ENCODE measurements at places on chromosomes 5 and 9.

DNA sequence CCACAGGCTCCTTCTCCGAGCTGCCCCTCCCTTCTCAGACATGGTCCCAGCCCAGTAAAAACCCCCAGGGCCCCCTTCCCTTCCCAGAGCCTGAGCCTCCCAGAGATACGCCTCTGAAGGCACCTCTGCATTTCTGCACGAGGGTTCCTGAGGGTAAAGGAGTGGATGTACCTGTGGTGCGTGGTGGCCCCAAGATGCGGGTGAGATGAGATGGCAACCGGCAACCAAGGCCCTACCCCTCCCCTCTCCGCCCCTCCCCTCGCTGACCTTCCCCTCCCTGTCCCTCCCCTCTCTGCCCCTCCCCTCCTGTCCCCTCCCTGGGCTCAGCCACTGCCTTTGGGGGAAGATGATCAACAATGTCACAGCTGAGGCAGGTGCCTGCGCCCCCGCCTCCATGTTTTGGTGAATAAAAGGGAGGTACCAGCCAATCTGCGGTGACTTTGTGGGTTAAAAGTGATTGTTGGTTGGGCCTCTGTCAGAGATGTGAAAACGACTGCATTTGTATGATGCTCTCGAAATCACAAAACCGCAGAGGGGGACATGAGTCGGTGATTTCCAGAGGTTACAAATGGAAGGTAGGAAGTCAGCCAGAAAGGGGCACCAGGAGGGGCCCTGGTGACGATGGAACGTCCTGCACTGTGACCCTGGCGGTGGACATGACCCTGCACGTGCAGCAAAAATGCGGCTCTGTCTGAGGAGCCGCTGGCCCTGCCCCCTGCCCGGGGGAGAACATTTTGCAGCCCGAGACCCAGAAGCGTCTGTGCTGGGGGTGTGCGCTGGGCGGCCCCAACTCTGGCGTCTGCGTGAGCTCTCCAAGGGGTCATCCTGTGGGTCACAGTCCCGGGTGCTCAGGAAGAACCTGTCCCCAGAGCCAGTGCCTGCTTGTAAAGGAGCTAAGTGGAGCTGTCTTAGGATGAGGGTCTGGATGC is 3.7 kb downstream of the LCN9 start:
- no peak for DNase-seq

DNA sequence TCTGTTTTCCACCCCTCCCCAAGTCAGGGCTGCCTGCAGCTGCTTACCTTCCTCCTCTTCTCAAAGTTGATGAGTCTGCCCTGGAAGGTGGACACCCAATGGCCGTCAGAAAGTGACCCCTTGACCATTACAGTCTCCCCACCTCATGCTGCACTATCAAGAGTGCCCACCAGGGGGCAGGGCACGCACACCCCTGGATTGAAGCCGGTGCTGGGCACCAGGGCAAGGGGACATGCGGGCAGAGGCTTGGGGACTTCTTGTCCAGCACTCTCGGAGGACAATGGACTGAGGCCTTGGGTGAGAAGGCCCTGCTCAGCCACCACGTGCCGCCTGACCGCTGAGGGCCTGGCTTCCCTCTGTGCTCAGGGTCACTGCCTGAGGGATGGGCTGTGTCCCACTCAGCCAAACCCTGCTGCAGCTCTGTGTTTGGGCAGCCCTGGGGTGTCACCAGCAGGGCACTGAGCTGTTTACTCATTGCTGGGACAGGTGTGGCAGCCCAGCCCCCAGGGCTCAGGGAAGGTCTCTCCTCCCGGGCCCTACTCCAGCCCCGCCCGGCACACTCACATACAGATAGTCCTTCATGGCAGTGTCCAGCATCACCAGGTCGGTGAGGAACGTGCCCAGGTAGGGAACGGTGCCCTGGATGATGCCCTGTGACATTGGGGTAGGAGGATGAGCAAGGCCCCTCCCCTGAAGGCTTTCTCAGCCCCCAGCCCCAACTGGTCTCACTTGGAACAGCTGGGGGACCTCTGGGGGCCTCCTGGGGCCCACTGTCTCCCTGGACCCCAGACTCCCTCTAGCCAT is 17.7 kb downstream of the RALGDS start:
- peak; percentile 77 for DNase-seq

- DNase-seq: no peak
Measured at GRCh38 chr5:116872986-116873385, 298.4 kb upstream of the SEMA6A start.

GRCh38 chr9:98774746-98775145 is 21.6 kb downstream of the ANKS6 start:
- no peak for DNase-seq

- no peak for DNase-seq
Measured at GRCh38 chr9:22050924-22051323, 41.8 kb upstream of the CDKN2B start.

GRCh38 chr5:127898551-127899213 is 184.9 kb upstream of the SLC12A2 start:
- no peak for DNase-seq

GRCh38 chr5:158660726-158661125 is 439.0 kb downstream of the EBF1 start:
- DNase-seq: no peak

GRCh38 chr5:174231956-174232487 is 186.5 kb downstream of the NSG2 start:
- DNase-seq: no peak

DNA sequence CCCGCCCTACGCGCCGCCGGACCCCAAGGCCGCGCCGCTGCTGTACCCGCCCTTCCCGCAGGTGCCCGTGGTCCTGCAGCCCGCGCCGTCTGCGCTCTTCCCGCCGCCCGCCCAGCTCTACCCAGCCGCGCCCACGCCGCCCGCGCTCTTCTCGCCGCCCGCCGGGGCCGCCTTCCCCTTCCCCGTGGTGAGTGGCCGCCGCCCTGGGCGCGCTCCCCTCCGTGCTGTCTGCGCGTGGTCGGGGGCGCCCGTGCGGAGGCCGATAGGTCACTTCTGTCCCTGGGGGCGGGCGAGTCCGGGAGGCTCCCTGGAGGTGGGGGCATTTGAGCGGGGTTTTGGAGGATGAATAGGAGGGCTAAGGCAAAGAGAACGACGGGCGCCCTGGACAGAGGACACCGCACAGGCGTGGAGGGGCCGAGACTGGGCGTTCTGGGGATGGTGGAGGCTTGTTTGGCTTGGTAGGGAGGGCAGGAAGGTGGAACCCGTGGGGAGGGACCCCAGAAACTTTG is 9.6 kb downstream of the PRRT1B start:
- no peak for DNase-seq

- no peak for DNase-seq
Measured at GRCh38 chr5:75662061-75662460, 50.8 kb downstream of the ANKDD1B start.

- DNase-seq: no peak
Measured at GRCh38 chr9:27848315-27848714, 275.0 kb upstream of the C9orf72 start.

DNA sequence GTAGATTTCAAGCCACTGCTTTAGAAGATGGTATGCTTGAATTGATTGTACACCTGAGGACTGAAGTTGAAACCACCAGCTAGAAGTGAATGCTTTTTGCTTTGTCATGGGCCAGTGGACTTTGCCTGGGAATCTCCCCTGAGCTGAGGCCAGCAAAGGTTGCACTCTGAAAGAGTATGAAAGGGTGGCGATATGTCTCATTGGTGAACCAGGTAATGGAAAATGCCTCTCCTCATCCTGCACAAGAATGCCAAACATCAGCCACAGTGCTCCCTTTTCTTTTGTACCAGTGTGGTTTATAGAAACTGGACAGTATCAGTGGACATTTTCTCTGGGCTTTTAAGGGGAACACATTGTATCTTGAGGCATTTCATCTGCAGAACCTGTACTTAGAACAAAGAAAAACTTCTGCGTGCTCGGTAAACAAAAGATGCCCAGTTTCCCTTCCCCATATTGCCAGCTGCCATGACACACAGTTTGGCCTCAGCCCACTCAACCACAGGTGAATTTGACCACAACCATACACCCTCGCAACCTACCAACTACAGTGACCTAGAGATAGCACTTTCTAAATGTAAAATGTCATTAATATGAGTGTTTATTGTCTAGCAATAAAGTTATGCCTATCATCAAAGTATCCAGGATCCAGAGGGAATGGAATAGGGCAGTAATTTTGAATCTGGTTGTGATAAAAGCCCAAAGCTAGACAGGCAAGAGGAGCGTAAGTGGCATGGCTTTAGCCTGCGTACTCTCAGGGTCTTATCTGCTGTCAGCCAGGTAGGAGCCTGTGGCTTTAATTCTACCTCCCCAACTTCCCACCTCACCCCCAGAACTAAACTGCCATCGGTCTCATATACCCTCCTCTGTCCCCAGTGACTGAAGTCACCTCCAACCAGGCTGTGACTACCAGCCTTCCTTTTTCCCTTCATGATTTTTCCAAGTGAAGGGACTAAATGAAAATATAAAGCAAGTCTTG is 79.5 kb upstream of the LHFPL2 start:
- DNase-seq: no peak

GRCh38 chr5:35484241-35484640 is 133.4 kb upstream of the SPEF2 start:
- DNase-seq: no peak

GRCh38 chr9:81737871-81738507 is 48.6 kb upstream of the TLE1 start:
- no peak for DNase-seq

DNA sequence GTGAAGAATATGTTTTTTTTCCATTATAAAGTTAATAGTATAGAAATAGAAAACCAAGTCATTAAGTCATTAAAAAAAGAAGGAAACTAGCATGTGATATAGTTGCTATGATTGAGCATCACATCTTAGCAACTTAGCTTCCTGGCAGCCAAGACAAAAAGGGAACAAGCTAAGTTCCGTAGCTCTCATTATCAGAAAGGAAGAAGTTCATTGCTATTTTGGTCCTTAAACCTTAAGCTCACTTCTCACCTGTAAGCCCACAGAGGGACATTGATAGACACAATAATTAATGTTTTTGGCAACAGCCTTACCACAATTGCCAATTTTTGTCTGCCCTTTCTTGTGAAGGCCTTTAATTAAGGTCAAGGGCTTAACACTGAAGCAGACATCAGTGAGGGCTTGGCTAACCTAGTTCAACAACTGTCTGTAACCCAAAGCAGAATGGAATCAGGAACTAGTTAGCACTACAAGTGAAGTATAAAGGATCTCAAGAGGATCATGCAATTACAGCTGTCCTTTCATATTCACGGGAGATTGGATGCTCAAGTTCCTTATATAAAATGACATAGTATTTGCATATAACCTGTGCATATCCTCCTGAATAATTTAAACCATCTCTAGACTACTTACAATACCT is 24.0 kb upstream of the KLF4 start:
- DNase-seq: no peak

DNA sequence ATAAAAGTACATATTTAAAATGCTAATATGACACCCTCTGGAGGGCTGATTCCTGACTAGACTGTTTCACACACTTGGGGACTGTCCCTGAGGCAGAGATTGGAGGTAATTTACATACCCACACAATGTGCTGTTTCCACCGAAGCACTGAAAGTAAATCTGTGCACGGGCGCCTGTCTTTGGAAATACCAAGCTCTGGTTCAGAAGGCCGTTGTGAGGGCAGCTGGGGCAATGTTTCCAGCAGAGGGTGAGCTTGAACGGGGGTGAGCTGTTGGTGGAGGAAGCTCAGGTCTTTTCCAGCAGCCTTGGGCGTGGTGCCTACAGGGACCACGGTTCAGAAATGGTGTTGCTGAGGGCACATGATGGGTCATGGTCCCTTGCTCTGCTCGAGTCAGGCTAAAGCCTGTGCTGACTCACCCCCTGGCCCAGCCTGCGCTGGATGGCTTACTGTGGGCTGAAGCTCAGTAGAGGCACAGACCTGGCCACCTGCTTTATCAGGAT is 25.8 kb upstream of the HMCN2 start:
- DNase-seq: no peak

- no peak for DNase-seq
Measured at GRCh38 chr9:90921969-90922368, 120.3 kb downstream of the SYK start.

- no peak for DNase-seq
Measured at GRCh38 chr5:59767681-59768151, 125.8 kb downstream of the PDE4D start.

GRCh38 chr5:54301220-54301619 is 9.2 kb downstream of the ARL15 start:
- DNase-seq: no peak

DNA sequence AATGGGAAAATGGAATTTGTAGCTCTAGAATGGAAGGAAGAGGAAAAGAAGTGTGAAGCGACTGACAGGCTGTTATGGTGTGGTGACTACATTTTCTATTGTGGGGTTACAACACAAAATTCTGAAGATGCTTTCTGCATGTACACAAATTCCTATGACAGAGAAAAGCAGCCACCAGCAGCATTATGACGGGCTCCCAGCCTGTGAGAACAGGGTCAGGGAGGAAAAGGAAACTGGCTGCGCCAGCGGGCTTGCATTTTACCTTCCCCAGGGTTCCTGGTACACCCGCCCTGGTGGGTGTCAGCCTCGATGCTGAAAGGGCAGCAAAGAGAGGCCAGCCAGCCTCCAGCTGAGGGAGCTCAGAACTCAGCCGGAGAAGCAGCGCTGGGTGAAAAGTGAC is 41.0 kb downstream of the DDX31 start:
- DNase-seq: no peak

- peak; percentile 70 for DNase-seq
Measured at GRCh38 chr9:89814340-89815040, 209.7 kb downstream of the GADD45G start.

DNA sequence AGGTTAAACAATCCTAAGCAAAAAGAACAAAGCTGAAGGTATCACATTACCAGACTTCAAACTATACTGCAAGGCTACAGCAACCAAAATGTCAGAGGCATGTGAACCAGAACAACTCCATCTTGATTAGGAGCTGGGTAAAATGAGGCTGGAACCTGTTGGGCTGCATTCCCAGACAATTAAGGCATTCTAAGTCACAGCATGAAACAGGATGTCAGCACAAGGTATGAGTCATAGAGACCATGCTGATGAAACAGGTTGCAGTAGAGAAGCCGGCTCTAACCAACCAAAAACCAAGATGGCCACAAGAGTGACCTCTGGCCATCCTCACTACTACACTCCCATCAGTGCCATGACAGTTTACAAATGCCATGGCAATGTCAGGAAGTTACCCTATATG is 252.0 kb downstream of the RASEF start:
- DNase-seq: no peak

DNA sequence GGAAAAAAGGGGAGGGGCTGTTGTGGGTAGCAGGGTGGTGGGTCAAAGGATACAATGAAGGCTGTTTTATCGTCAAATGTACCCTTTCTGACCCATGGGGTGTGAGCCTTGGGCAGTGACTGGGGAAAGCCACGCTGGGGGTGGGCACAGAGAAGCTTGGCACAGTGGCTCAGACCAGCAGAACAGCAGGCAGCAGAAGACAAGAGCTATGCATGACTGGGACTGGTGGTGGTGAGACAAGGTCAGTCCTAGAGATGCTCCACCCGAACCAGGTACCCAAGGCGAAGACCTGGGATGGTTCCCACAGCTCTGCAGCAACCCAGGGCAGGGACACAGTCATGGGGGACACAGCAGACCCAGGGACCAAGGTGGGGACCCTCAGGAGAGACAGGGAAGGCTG is 38.3 kb downstream of the BICD2 start:
- DNase-seq: no peak

GRCh38 chr9:122179690-122180074 is 20.0 kb downstream of the MORN5 start:
- no peak for DNase-seq

All from retina (tissue), 1 donor.